Naive B cell (primary cell): ENCODE measurements at places on chromosomes 12 and 14.

GRCh38 chr14:34012978-34013720 lies 62.3 kb upstream of the EGLN3 start:
- peak; percentile 28 for DNase-seq

- DNase-seq = no peak
Measured at GRCh38 chr12:25712169-25712568, 159.1 kb upstream of the LMNTD1 start.

- no peak for DNase-seq
Measured at GRCh38 chr12:26466726-26467125, 271.4 kb downstream of the SSPN start.

DNA sequence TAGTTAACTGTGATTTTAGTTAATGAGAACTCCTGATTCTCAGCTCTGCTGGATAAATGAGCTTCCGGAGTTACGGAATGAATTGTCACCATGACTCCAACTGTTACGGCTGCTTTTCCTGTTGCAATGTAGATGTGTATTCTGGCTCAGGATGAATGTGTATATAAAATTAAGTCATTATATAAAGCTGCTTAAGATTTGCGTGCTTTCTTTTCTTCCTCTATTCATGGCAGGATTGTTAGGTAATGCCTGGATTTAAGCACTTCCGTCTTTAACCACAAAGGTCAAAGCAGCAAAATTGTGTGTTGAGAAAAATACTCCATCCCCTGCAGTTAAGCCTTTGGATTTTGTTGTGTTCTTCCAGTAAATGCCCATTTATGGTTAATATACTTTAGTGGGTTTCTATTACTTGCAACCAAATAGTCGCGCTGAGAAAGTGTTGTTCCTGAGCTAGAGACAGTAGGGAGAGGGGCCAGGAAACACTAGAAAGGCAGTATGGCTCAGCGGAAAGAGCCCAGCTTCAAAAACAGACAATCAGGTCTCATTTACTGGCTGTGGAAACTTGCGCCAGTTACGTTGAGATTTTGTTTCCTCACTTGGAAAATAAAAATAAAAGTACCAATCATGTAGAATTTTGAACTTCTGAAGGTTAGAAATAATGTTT lies 9.4 kb upstream of the CCDC175 start:
- no peak for DNase-seq

- no peak for DNase-seq
Measured at GRCh38 chr14:95664066-95664465, 22.2 kb upstream of the TCL1B start.

- peak; percentile 28 for DNase-seq
Measured at GRCh38 chr12:104790296-104791125, 167.6 kb downstream of the SLC41A2 start.

- DNase-seq = no peak
Measured at GRCh38 chr14:71247106-71247505, 339.8 kb downstream of the PCNX1 start.

- no peak for DNase-seq
Measured at GRCh38 chr14:67815573-67816225, 691 bp downstream of the ZFYVE26 start.

- DNase-seq = no peak
Measured at GRCh38 chr14:106003351-106003750, 477.0 kb downstream of the TMEM121 start.

GRCh38 chr12:101634724-101635123 lies 40.0 kb downstream of the MYBPC1 start:
- DNase-seq = peak; percentile 80

DNA sequence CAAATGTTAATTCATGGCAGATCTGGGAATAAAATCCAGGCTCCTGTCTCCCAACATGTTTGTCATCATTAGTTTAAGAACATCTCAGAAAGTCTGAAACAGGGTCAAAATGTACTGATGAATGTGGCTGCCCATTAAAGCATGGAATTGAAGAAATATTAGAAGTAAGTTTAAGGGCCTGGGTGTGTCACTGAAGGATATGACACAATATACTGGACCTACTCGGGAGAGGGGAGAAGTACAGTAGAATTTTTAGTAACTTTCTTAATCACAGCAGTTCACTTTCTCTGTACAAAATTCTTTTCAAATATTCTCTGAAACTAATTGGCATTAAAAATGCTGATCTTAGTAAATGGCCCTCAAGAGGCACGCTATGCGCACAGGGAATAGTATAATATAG lies 185.5 kb downstream of the ETV6 start:
- DNase-seq = no peak

- DNase-seq = no peak
Measured at GRCh38 chr14:94805680-94806288, 35.9 kb upstream of the GSC start.

DNA sequence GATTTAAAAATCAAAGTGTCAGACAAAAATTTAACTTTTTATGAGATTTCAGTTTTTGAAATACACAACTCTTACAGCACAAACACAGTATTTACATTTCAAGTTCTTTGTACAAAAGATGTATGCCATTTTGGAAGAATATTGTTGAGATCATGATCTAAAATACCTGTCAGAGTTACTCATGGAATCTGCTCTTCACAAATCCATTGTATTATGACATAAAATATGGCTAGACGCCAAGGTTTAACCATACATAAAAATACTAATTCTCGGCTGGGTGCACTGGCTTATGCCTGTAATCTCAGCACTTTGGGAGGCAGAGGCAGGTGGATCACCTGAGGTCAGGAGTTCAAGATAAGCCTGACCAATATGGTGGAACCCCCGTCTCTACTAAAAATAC lies 6.2 kb upstream of the SYCP3 start:
- DNase-seq = no peak

GRCh38 chr12:52645982-52646381 lies 6.0 kb downstream of the KRT2 start:
- no peak for DNase-seq

DNA sequence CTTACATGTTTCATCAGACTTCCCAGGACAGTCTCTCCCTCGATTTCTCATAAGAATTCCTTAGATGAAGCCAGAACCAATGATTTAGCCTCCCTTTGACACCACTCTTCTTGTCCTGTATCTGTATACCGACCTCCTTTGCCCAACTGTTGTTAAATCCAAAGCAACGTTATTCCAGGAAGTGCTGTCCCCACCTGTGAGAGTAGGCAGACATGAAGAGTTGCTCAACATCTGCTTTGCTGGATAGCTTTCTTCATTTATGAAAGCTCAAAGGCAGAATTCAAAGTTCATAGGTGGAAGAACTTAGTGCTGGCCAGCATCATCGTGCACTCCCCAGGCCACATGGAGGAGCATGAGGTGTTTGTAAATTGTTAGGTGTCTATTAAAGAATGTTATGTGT lies 55.6 kb downstream of the GTF2A1 start:
- no peak for DNase-seq

GRCh38 chr14:103854822-103855733 lies 7.7 kb upstream of the PPP1R13B start:
- DNase-seq = no peak

GRCh38 chr12:2260441-2260840 lies 207.7 kb downstream of the CACNA1C start:
- no peak for DNase-seq

DNA sequence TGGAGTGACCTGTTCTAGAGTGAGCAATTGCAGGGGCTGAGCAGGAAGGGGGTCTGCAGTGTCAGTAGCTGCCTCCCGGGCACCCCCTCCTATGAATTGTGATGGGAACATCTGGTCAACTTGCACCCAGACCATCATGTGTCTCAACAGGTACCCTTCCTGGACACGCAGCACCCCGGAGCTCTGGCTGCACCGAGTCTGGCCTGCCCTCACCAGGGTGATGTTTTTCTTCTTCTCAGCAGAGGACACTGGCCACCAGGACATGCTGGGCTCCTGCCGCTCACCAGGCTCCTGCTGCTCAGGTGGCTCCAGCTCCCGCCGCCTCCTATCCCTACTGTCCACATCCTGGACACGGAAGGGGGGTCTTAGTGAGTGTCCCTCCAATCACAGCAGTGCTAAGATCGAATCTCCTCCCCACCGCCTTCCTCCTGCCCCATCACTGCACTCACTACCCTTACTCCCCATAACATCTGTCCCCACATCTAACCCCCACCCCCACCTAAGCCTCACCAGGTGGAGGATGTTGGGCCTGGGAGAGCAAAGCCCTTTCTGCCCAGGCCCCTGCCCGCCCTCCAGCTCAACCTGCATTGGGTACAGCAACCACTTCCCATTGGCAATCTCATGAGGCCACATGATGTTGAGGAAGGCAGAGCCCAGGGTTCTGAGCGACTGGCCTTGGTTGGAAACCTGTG lies 14.9 kb downstream of the ITGA7 start:
- DNase-seq = no peak

DNA sequence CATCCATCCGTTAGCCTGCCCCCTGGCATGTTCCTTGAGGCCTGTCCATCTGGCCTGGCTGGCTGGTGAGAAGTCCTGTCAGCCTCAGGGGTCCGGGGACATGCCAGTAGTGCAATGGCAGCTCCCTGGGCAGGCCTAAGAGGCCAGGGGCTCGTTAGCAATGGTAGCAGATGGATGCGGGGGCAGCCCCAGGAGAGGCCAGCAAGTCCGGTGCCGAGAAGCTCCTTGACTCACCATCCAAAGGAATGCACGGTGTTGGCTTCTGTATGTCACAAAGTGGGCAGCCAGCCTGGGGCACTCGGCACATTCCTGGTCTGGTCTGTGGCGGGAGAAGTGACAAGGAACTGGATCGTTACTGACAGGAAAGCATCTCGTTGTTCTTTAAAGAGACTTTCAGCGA lies 319.9 kb downstream of the CACNA1C start:
- DNase-seq = no peak

DNA sequence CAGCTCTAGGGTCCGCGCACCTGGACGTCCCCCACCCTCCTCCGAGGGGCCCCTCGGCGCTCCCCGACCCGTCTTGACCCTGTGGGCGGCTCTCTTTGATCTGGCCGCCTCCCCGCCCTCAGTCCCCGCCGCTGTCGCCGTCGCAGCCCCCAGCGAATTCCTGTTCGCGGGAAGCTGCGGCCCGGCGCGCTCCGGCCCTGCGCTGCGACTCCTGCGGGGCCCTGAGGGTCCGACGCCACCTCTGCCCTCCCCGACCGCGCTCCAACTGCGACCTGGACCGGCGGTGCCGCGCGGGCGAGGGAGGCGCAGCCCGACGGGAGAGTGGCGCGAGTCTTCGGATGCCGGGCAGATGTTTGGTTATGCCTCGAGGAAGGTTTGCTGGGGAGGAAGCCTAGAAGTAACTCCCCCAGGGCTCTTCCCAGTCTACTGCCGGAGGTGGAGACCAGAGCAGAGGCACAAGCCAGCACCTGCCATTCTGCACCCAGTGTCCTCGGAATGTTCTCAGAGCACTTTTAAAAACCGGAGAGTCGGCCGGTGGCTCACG lies 440 bp upstream of the ISM2 start:
- no peak for DNase-seq

GRCh38 chr14:79294499-79294898 lies 916.8 kb downstream of the DIO2 start:
- DNase-seq = no peak

GRCh38 chr12:106140223-106140986 lies 1.7 kb upstream of the NUAK1 start:
- no peak for DNase-seq

DNA sequence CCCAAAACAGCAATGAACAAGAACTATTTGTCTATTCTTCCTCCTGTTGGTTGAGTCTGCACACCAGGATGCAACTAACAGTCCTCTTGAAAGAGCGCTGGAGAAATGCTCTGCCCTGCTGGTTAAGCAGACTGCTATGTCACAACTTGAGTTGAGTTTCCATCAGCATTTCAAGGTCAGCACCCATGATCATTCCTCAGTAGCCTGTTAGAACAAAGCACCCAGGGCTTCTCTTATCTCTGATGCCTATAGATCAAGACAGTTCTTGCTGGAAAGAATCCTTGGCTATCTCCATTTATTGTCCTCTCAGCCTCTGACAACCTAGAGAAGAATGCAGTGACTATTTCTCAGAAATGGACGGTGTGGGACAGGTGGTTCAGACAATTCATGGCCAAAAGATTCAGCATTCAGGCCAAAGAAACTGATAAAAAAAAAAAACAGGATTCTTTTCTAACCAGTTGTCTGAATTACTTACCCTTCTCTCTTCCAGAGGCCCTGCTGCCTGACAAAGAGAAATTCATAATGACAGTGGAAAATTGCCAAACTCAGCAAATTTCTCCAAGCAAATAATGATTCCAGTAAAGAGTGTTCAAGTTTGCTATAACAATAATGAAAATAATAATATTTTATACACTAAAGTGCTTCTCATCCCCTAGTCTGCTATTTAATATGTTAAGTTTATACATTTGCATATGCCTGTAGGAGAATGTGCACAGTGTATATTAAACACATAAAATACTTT lies 306.7 kb downstream of the EMP1 start:
- DNase-seq = no peak

GRCh38 chr14:81127785-81128184 lies 93.0 kb downstream of the GTF2A1 start:
- no peak for DNase-seq

GRCh38 chr14:70416725-70417349 lies at the start of gene SYNJ2BP:
Gene SYNJ2BP, minus strand, starts transcription at chr14:70417090. Its CDS starts 127 bp downstream, at chr14:70416963.
- peak; percentile 29 for DNase-seq

GRCh38 chr14:38129705-38130104 lies 78.0 kb upstream of the SSTR1 start:
- no peak for DNase-seq

GRCh38 chr12:55019784-55020183 lies at the start of gene NEUROD4:
Gene NEUROD4, plus strand, starts transcription at chr12:55019974. Its CDS starts 6,466 bp downstream, at chr12:55026440.
- no peak for DNase-seq

DNA sequence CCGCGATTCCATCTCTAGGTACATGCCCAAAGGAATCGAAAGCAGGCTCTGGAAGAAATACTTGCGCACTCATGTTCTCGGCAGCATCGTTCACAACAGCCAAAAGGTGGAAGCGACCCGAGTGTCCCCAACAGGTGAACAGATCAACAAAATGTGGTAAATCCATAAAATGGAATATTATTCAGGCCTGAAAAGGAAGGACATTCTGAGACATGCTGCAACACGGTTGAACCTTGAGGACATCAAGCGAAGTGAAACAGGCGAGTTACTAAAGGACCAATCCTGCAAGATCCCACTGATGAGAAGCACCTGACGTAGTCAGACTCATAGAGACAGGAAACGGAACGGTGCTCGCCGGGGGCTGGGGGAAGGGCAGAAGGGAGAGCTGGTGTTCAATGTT lies 17.5 kb upstream of the DIO3 start:
- DNase-seq = no peak

DNA sequence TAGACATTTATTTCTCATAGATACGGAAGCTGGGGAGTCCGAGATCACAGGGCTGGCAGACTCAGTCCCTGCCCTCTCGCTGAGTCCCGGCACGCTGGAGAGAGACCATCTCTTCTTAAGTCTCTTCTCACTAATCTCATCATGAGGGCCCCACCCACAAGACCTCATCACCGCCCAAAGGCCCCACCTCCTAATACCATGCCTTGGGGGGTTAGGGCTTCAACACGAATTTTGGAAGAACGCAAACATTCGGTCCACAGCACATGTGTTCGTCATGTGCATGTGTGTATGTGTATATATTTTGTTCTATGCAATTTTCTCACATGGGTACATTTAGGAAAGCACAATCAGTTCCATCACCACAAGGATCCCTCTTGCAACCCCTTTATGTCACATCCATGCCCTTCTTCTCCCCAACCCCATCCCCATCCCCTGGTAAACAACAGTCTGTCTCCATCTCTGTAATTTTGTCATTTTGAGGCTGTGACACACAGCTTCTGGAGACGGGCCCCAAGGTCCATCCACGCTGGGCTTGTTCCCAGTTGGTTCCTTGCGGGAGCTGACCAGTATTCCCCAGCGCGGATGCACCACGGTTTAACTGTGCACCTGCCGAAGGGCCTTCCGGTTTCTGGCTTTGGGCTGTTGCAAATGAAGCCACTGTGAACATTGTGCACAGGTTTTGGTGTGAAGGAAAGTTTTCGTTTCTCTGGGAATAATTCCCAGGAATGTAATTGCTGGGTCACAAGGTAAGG lies 317.5 kb upstream of the DIO3 start:
- no peak for DNase-seq
